T-helper 2 cell treated with Interferon-gamma antibody and Interleukin-4, amounts not matched to agents 100 ng/mL and 5 ng/mL, for 36 hours (primary cell): ENCODE measurements at places on chromosomes 2 and 18. TPM values are rescaled to one million over a fixed set of nuclear protein-coding genes. Genes with fewer than 3 reads are reported as not detected.

Gene THSD7B
- not detected in 2 replicates for total RNA-seq

Gene GRHL1
- total RNA-seq, result 0.75 and 1.0 TPM in 2 replicates

Gene CD8B
- total RNA-seq, result 0.68 and 0.80 TPM in 2 replicates

Gene RTN4
- total RNA-seq, result 88.5 and 95.4 TPM in 2 replicates

Gene CDH20
- not detected in 2 replicates for total RNA-seq

Gene PDK1
- total RNA-seq, result 25.5 and 26.7 TPM in 2 replicates

Gene LINC00305
- not detected in 2 replicates for total RNA-seq

Gene HOXD13
- not detected in 2 replicates for total RNA-seq

Gene GALNT5
- not detected in 2 replicates for total RNA-seq

Gene SPP2
- not detected in 2 replicates for total RNA-seq

Gene METTL21A
- 21.2 and 22.9 TPM in 2 replicates for total RNA-seq

Gene KCNIP3
- total RNA-seq, result not detected in 2 replicates

Gene SLC19A3
- not detected in 2 replicates for total RNA-seq

Gene KCNS3
- total RNA-seq, result not detected in 2 replicates

Gene CTNNA2
- not detected in 2 replicates for total RNA-seq

Gene ZNF514
- 8.7 and 10.1 TPM in 2 replicates for total RNA-seq

Gene UGT1A8
- total RNA-seq, result not detected in 2 replicates

Gene ANKAR
- 5.0 and 7.4 TPM in 2 replicates for total RNA-seq

Gene IL18RAP
- 3.4 and 4.2 TPM in 2 replicates for total RNA-seq

Gene DNAH7
- 0.11 TPM in 1 of 2 replicates, not detected in the other for total RNA-seq

Gene CKAP2L
- total RNA-seq, result 43.2 and 49.6 TPM in 2 replicates

Gene NT5C1B
- total RNA-seq, result not detected in 2 replicates

Gene NMUR1
- 6.9 and 8.1 TPM in 2 replicates for total RNA-seq

Gene TMEM17
- total RNA-seq, result 0.14 and 0.39 TPM in 2 replicates

Gene FLACC1
- 1.1 and 1.3 TPM in 2 replicates for total RNA-seq

Gene ARL4C
- 264 and 265 TPM in 2 replicates for total RNA-seq

Gene MBOAT2
- 6.7 and 7.0 TPM in 2 replicates for total RNA-seq
